Activated T-helper 1 cell treated with anti-CD3 and anti-CD28 coated beads, Interleukin-2, amount 50 U/mL, for 16 hours (primary cell): ENCODE measurements at places on chromosomes 2 and 18.

DNA sequence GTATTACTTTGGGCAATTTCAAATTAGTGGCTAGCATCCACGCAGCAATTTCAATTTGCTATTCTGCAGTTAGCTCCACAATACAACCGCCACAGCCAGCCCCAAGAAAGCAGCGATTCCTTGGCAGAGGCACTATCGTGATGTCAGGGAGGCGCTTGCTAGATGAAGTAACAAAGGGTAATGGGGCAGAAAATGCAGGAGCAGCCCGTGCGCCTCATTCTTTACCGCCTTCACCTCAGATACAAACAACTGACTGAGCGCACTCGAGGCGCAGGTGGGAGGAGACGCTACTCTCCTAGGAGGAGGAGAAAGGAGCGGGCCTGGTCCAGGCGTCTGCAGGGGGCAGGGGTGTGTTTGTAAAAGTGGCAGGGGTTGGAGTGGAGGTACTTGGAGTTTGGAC lies 76.9 kb upstream of the ASB18 start:
- no peak for DNase-seq

- no peak for DNase-seq
Observed at GRCh38 chr18:3652380-3653262, 202.6 kb downstream of the TGIF1 start.

DNA sequence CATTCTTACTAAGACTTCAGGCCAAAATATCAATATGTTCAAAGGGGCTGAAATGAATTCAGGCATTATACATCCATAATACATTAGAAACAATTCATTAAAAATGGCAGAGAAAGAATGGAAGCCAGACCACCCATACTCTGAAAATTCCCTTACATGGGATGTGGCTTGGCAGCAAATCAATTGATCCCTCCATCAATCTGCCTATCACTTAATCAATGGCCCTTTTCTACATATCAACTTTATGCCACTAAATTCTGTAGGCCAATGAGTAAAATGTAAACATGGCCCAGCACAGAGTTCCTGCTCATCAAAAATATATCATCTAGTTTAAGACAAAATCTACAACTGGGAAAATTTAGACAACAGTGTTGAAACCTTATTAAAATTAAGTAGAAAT lies 41.8 kb upstream of the SLC14A2 start:
- DNase-seq = no peak

DNA sequence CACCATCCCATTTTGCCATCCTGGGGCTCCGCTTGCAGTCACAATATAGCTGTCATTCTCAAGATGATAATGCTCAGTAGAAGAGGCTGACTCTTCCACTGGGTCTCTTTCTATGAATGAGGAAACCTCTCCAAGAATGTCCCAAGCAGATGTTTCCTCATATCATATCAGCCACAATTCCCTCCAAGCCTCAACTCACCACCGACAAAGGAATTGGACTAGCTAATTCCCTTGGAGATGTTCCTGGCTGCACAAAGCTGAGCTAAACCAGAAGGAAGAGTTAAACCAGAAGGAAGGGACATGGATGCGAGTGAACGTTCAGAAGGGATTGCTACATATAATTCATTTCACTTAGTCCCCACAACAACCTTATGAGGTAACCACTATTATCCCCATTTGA lies 65.0 kb upstream of the NPAS2 start:
- no peak for DNase-seq
